Stimulated activated CD8-positive, alpha-beta memory T cell treated with anti-CD3 and anti-CD28 coated beads, Interleukin-15, amount 100 ng/mL, for 24 hours (primary cell): ENCODE measurements at places on chromosomes 4 and X.

GRCh38 chr4:10761903-10762302 is 77.3 kb upstream of the CLNK start:
- DNase-seq, result no peak

DNA sequence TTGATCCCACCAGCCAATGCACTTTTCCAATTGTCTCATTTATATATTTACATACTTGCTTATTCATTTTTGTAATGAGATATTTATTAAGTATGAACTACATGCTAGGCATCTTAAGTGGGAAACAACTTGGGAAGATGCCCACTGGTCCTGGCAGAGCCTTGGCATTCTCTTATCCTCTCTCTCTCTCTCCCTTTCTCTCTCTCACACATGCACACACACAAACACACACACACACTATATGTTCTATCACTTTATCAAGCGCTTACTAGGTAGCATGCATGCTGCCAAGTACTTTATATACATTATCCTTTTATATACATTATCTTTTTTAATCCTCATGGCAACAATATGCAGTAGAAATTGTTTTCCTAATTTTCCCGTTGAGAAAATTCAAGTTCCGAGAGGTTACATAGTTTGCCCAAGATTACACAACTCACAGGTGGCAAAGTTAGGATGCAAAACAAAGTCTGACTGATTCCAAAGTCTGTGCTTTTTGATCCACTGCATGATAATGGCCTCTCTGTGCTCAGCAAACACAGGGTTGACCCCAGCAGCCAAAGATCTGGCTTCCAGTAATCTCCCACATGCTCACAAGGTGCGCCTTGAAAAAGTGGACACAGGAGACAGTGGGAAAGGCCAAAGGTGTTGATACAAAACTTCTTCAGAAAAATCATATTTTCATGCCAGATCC is 173.1 kb upstream of the KLF3 start:
- DNase-seq, result no peak

DNA sequence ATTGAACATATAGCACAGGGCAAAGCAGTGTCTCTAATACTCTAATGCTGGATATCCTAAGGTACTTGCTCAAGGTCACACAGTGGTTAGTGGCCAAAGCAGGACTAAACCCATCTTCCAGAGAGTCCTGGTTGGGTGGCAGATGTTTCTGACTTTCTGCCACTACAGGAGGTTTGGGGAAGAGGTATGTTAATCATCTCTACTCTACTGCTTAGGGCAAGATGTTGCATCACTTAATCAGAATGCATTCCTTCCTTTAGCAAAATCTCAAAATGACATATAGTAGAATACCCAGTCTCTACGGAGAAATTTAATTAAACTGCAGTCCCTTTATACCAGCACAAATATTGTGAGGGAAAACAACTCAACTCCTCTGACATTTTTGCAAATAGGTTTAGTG is 190.7 kb upstream of the FAM241A start:
- DNase-seq, result no peak

DNA sequence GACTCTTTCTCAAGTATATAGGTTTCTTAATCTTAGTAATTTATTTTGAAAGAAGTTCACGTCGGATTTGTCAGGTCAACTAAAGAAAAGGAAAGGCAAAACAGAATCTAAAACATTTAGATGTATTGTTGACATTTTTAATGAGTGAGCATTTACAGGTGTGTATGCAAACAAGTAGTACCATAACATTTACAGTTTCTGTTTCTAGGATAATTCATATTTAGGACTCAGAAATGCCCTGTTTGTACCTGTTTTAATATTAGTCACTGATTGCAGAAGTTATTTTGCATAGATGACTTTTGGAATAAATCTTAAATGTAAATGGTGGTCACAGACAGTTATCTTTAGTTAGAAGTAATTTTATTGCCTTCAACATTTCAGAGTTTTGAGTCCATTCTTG is 151.3 kb upstream of the NUDT6 start:
- no peak for DNase-seq

- no peak for DNase-seq
These were observed 23.6 kb downstream of the SH3KBP1 start for GRCh38 chrX:19863857-19864223.

- no peak for DNase-seq
These were observed 36.8 kb downstream of the MTMR1 start for GRCh38 chrX:150729956-150730355.

DNA sequence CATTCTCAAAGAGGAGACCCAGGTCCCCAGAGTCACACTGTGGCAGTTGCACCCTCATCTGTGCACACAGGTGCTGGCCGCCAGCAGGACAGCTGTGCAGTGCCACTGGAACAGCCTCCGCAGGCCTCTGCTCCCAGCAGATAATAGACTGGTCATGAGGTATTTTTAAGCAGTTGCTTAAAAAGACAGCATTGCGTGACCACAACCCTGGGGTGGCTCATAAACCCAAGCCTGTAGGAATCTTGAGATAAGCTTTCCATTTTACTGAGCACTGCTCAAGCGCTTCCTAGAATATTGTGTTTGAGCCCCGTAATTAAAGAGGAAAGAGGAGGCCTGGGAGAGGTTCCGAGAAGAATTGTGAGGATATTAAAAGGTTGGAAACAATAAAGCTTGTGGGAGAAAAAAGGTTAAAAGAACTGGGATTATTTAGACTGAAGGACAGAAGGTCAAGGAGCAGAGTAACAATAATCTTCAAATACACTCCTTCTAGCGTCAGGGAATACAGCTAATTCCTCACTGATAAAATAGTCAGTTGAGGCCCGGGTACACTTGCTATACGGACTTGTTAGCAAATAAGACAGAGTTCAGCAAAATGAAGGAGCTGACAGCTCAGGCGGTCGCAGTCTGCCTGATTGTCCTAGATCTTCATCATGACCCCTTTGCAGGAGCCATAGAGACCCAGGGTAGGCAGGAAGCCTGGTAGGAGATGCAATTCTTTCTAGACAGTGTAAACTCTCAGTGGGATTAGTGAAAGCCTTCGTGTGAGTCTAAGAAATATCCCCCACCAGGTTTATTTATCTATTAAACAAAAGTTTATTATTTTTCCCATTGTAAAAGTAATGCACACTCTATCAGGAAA is 86.2 kb upstream of the KIT start:
- no peak for DNase-seq

- DNase-seq, result no peak
These were observed 260.9 kb downstream of the SLC7A11 start for GRCh38 chr4:137981277-137981676.

GRCh38 chr4:5409972-5410618 is 298.3 kb downstream of the EVC2 start:
- no peak for DNase-seq

DNA sequence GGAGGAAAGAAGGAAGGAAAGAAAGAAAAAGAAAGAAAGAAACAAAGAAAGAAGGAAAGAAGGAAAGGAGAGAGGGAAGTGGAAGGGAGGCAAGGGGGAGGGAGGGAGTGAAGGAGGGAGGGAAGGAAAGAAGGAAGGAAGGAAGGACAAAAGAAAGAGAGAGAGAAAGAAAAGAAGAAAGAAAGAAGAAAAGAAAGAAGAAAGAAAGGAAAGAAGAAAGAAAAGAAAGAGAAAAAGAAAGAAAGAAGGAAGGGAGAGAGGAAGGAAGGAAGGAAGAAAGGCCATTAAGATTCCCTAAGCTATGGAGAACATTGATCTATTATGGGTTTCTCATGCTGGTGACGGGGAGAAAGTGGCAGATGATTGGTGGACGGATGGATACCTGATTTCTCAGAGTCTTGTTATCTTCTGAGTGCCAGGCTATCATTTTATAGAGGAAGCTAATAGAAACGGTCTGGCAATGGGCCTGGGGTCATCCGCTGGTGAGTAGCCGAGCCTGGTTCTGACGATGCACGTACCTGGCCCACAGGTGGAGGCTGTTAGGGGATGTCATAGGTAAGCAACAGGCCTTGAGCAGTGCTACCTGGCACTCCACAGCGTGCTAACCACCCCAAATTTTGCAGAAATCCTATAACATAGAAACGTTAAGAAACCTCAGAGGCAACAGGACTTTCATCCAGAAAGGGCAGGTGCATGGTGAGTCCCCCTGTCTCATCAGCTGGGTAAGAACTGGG is 142.9 kb downstream of the SHOX start:
- no peak for DNase-seq

DNA sequence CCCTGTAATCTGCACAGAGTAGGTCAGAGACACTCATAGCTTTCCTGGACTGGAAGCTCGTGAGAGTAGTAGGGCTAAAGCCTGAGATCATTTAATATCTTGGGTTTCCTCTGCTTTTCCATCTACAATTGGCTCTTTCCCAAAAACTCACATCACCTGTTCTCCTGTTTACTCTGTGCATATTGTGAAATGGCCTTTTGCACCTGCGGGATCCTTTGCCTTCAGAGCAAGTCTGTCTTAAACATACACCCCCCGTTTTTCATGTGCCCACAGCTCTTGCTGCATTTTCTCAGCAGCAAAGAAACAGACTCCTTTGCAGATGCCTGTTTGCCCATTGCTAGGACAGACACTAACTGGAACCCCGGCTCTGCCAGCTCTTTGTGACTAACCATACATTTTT is 608.3 kb upstream of the PCDH10 start:
- DNase-seq, result no peak

GRCh38 chr4:123325241-123325681 is 71.3 kb upstream of the SPRY1 start:
- no peak for DNase-seq

GRCh38 chrX:118164138-118164537 is 47.5 kb upstream of the KLHL13 start:
- DNase-seq, result no peak

GRCh38 chrX:150715184-150715583 is 22.0 kb downstream of the MTMR1 start:
- no peak for DNase-seq

- DNase-seq, result no peak
These were observed 556.7 kb upstream of the BOD1L1 start for GRCh38 chr4:14184265-14184664.

DNA sequence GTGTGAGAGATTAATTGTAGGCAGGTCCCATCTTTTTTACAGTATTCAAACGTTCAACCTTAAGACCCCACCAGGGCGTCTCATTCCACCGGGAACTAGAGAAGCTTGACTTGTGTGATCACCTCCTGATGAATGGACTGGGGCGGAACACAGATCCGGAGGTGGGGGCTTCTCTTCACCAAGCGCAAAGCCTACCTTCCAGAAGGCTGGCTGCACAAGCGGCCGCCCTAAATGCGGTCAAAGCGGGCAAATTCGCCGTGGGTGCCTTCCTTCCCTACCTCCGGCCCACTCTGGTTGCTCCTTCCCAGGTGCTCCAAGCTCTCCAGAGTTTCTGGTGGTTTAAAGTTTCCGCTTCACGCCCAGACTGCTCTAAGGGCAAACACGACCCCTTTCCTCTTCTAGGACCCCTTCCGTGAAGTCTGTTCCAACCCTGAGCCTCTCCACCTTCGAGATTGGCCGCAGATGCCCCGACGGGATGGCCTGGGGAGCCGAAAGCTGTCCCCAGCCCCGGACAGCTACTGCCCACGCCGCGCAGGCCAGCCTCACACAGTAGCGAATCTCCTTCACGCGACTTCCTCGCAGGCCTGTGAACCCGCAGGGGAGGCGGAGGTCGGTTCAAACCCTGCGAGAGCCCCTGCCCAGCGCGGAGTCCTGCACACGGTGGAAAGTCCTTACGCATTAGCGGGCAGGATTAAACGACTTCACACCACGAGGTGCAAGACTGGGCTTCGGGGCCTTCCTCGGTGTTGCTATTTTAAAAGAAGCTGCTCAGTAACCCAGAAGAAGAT is 1.6 kb upstream of the WWC2 start:
- DNase-seq, result no peak

DNA sequence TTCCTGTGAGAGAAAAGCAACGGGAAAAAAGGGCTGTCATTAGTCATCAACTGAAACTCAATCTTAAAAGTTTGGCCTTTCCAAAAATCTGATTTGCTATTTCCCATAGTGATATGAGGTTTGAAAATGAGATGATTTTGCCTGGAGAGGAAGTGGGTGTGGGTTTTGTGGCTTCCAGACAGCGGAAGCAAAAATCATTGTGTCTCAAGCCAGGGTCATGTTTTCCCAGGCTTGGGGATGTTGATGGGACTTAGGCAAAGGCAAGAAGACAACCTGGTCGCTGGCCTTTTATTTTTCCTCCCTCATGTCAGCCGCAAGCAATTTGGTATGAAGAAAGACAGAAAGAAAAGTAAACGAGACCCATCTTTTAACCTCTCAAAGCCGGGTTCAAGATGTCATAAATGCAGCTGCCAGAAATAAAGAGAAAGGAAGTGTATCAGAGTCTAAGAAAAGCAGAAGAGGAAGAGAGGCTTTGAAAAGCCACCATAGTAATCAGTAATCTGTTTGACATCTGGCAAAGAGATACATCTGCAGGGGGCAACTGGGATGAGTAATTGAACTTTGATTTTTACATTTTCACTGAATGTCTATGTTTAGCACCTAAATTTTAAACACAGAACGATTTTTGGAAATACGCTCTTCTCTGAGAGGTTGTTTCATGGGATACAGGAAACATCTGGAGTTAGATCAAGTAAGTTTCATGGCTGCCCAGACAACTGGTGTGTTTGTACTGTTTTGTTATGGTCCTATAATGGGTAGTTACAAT is 521.6 kb upstream of the SLIT2 start:
- no peak for DNase-seq

GRCh38 chr4:83011689-83012199 is 1.1 kb upstream of the LIN54 start:
- DNase-seq, result no peak

- DNase-seq, result no peak
These were observed 195.7 kb upstream of the CASK start for GRCh38 chrX:42119076-42119475.

GRCh38 chr4:82753725-82754410 is 44.7 kb downstream of the SCD5 start:
- DNase-seq, result no peak

DNA sequence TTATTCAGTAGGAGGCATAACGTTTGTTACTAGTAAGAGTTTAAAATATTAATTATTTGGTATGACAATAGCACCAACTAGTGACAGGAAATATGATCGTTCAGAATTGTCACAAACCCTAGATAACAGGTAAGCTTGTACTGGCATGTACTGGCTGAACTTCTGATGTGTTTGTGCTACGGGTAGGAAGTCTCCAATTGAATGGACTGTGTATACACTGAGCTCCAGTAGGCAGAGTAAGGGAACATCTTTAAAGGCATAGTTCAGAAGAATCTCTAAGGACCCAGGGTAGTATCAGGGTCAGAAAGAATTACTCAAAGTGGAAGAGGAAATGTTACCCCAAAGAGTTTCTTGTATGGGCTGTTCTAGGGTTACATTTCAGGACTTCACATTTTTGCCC is 230.4 kb downstream of the EDA2R start:
- no peak for DNase-seq

- no peak for DNase-seq
These were observed 4.2 kb downstream of the CENPVL3 start for GRCh38 chrX:51614353-51615012.

DNA sequence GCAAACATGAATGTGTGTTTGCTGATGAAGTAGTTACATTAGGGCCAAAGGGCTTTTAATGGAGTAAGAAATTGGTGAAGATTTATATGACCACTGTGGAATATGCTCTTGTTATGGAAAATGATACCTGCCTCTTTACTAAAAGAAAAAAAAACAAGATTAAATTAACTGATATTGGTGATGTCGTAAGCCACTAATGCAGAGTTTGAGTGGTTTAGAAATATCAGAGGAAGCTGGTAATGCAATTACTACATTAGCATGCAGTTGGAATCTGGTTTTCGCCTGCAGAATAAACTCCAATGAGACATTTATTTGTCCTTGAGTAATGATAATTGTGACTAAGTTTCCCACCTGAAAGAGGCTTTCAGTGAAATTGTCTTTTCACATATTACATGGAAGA is 597.9 kb downstream of the GALNTL6 start:
- no peak for DNase-seq
